ENCODE measurements at places on chromosomes 7 and 10.

DNA sequence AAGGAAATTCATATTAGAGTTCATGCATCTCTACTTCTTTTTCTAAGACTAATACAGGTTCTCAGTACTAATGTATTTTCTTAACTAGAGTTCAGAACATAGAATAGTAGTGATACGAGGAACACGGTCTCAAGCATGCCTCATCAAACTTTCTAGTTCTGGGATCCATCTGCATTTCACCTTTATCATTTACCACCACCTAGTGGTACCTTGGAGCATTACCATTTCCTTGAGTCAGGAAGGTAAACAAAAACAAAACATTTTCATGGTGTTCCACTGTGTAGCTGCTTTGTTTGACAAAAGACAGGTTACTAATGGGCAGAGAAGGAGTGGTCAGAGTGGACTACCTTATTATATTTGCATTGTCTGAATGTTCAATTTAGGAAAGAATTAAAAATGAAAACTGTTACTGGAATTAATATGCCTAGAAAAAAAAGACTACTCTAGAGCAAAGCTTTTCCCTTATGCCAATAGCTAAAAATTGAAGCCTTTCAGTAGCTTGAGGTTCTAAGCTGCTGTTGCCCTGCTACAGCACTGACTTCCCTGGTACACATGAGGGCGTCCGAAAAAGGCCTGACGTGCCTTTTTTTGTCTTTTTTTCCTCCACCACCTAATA lies 44.5 kb downstream of the STARD3NL start:
- peak; percentile 50 for DNase-seq

DNA sequence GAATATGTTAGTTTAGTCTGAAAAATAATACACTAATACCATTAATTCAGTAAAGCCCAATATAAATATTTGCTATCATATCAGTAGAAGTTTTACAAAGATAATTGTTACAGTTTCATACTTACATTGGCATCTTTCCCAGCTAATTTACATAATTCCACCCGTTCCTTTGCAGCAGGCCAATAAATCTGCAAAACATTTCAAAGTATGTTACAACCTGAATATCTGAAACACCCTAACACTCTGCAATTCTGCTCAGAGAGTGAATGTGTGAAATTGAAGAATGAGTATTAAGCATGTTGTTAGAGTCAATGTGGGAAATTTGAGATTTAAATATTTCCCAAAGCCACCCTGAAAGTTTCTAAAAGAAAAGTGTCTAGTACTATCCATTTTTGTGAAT lies 105.5 kb downstream of the SEMA3D start:
- no peak for DNase-seq

- DNase-seq, result no peak
Measured at GRCh38 chr7:127892488-127893314, 138.5 kb downstream of the LRRC4 start.

GRCh38 chr10:71483885-71484751 lies 87.4 kb downstream of the CDH23 start:
- no peak for DNase-seq

DNA sequence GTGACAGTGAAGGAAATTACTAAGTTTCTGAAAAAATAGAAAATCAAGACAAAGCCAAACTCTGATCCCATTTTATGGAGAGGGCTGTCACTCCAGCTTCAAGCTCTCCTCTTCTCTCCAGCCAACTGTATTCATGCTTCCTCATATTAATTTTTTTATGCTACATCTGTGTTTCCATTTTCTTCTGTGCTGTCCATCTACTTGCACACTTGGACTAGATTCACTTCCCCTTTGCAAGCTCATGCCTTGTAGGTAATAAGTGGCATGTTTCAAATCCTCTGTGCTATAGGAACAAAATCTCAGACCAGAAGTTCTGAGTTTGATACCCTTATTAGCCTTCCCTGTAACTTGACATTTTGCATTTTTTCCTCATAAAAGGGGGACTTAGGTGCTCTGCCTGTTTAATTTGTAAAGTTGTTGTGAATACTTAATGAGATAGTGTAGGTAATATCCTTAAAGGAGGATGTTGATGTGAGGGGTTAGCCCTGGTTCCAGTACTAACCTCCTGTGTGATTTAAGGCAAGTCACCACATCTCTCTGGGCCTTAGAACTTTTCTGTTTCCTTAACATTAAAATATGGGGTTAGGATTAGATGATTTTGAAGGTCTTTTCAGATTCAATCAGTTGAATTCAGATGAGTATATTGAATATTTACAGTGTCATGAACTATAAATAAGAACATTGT lies 358.8 kb downstream of the BBS9 start:
- DNase-seq, result no peak

DNA sequence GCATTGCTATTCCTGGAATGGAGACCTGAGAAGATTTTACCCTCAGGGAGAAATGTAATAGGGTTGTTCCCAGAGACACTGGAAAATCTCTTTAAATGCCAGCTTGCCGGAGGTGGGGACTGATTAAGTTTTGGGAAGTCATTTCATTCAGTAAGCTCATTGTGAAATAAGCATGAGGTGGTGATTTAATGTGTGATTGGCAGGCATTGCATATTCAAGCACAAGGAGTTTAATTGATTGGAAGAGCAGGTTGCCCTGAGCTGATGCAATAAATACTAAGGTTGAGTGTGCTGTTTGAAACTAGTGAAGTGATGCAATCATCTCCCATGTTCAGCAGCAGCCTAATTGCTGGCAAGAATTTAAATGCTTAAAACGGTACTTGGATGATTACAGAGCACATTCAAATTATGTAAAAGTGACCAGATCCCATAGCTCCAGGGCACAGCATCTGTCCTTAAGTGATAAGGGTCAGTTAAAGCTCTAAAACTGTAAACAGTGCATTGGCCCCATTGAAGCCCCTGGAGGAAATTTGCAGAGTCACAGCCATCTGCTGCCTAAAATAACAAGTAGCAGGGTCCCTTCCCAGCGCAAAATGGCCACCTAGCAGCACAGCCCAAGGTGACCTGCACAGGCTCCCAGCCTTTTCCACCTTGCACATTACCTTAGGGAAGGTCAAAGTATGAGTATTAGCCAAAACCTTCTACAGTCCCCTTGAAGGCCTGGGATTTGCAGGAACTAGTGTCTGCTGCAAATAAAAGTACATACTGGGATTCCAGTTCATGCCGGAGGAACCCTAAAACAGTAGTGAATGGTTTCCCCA lies 92.1 kb downstream of the CCDC71L start:
- peak; percentile 85 for DNase-seq

GRCh38 chr7:2978408-2978807 lies 65.3 kb downstream of the CARD11 start:
- peak; percentile 46 for DNase-seq
